ENCODE measurements at places on chromosomes 7 and 10.

GRCh38 chr10:49613882-49614241, at the start of gene CHAT:
TSS of gene CHAT (plus strand) at chr10:49614037. CDS start at chr10:49614190, 153 bp downstream.
- no peak for DNase-seq

DNA sequence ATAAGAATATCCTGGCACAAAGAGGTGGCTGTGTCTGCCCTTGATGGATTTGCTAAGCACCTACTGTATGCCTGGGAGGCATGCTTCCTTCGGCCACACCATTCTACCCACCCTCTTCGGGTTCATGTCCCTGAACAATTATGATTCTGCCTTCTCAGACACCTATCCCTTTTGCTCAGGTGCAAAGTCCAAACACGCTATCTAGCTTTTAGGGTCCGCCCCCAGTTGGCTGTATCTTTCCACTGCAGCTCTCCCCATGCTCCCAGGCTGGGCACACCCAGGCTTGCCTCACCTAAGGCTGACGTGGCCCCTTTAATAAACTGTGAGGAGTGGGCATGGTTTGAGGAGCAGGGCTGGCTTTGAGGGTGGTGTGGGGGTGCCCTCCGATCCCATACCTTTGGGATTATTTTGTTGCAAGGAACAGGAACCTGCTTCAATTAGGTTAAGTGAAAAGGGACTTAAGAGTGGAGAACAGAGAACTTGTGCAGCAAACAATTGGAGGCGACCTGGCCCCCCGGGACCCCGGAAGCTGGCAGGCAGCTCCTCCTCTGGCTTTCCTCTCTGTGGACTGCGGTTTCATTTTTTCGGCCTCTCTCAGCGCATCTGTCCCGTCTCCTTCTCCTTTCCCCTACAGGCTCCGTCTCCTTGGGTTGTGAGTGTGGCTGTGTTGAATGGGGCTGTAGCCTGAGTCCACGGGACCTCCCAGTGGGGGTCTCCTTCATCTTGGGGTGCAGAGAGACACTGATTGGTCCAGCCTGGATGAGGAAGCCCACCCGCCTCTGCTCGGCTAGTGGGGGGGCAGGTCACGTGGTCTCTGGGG, 3.8 kb downstream of the CLIP2 start:
- DNase-seq, result no peak

DNA sequence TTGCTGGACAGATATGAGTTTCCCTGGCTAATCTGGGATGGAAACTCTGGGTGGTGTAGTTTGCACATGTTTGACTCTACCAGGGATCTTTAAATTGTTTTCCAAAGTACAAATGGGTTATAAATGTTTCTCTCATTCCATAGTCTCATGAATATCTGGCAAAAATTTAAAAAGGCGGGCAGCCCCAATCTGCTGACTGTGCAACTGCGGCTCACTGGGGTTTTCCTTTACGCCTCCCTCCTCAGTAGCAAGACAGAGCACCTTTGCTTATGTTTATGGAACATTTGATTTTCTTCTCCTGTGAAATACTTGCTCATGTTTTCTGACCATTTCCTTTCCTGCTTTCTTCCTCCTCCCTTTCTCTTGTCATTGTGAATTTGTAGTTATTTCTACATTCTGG, 105.0 kb downstream of the ADAM12 start:
- no peak for DNase-seq

GRCh38 chr10:112711366-112711765, 238.7 kb upstream of the TCF7L2 start:
- no peak for DNase-seq

Data from NCI-H1417 treated with DMSO at 0.1 percent for 48 hours (cell line).